ENCODE measurements at places on chromosomes 2 and 18.

- DNase-seq: no peak
Observed at GRCh38 chr2:118921646-118922045, 20.3 kb upstream of the MARCO start.

- DNase-seq: no peak
Observed at GRCh38 chr2:147614471-147614870, 230.4 kb upstream of the ACVR2A start.

DNA sequence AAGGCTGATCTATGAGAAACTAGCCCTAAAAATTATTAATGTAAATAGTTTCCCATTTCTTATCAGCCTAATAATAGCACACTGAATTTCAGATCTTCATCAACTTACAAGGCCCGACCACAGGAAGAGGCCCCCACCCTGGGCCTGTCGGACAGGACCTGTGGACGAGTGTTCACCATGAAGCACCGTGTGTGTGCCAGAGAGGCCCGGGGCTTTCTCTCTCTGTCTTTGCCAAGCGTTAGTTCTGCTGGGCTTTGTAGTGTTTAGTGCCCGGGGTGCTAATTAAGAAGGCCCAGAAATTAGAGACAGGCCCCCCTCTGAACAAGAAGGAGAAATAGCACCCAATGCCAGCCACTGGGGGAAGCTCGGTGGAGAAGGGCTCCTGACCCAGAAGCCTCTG, 265.7 kb downstream of the TWIST2 start:
- no peak for DNase-seq

- DNase-seq: no peak
Observed at GRCh38 chr2:39445934-39446333, 8.8 kb upstream of the MAP4K3 start.

DNA sequence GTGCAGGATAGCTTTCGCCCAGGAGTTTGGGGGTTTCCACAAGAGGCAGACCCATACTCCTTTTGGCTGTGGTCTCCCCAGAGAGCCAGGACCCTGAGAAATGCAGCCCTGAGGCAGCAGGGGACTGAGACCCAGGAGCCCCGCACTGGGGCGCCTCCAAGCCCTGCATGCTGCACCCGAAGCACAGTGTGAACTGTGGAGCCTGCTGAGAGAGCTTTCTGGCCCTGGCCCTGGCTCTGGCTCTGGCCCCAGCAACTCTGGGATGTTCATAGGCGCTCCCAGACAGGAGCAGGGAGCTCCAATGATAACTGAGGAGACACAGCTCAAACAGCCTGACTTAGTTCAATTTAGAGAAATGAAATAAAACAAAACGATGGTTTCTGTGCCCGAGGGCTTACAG, 96.4 kb upstream of the TEX51 start:
- no peak for DNase-seq

- no peak for DNase-seq
Observed at GRCh38 chr18:46315161-46315560, 211.0 kb downstream of the HAUS1 start.

GRCh38 chr2:9649261-9649660, 18.5 kb upstream of the YWHAQ start:
- DNase-seq: no peak

DNA sequence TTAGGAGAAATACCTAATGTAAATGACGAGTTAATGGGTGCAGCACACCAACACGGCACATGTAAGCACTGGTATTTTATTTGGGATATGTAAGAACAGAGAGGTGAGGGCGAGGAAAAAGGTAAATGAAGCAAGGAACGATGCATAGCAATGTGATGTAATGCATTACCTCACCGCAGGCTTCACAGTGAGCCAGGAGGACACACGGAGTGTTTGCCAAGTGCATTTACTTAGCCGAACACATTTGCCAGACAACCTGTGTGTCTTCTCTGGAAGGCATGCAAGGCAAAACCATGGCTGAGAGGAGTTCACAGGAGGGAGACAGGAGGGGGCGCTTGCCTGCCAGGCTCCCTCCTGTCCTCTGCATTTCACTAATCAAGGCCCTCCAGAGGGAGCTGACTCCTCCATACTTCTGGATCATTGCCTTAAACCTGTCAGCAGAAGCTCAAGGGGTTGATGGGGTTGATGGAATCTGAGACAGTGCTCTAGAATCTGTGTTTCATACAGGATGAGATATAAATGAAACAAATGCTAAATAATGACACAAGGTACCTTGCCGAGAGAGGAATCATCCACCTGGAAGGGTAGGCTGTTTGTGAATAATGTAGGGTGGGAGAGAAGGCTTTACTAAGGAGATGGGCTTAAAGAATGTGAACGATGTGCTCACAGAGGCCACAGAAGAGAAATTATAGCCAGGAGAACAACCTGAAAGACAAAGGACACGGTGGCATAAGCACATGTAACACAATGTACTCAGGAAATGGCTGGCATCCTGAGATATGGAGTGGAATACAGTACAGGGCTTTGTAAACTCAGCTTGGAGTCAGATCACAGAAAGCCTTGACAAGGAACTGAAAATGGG, 9.1 kb upstream of the TPRKB start:
- DNase-seq: no peak
